ENCODE measurements at places on chromosomes 16 and 17. TPM values are rescaled to one million over a fixed set of nuclear protein-coding genes. Genes with fewer than 3 reads are reported as not detected.

Gene UMOD
- polyA plus RNA-seq, result not detected

Gene CDC6
- 26.5 TPM for polyA plus RNA-seq

Gene SLC35G6
- polyA plus RNA-seq, result not detected

Gene KCNH6
- not detected for polyA plus RNA-seq

Gene KRTAP4-1
- polyA plus RNA-seq, result not detected

Gene PHF12
- 16.1 TPM for polyA plus RNA-seq

Gene MYH11
- polyA plus RNA-seq, result not detected

Gene OSBPL7
- 2.2 TPM for polyA plus RNA-seq

- H3K27ac ChIP-seq, result no peak overlapping the region
- no peak for DNase-seq
- no peaks in the 10 kb centered on the region for H3K4me1 ChIP-seq
- H3K27me3 ChIP-seq, result no peaks in the 10 kb centered on the region
- H3K36me3 ChIP-seq, result no peaks in the 10 kb centered on the region
Measured at GRCh38 chr17:49079840-49080663, 52.5 kb upstream of the B4GALNT2 start.

- no peaks in the 10 kb centered on the region for H3K36me3 ChIP-seq
- peaks cover 20% of the 10 kb centered on the region for H3K4me1 ChIP-seq
- H3K4me3 ChIP-seq, result no peak overlapping the region
- no peaks in the 10 kb centered on the region for H3K27me3 ChIP-seq
Measured at GRCh38 chr16:55393991-55394390, 70.0 kb downstream of the IRX6 start.

DNA sequence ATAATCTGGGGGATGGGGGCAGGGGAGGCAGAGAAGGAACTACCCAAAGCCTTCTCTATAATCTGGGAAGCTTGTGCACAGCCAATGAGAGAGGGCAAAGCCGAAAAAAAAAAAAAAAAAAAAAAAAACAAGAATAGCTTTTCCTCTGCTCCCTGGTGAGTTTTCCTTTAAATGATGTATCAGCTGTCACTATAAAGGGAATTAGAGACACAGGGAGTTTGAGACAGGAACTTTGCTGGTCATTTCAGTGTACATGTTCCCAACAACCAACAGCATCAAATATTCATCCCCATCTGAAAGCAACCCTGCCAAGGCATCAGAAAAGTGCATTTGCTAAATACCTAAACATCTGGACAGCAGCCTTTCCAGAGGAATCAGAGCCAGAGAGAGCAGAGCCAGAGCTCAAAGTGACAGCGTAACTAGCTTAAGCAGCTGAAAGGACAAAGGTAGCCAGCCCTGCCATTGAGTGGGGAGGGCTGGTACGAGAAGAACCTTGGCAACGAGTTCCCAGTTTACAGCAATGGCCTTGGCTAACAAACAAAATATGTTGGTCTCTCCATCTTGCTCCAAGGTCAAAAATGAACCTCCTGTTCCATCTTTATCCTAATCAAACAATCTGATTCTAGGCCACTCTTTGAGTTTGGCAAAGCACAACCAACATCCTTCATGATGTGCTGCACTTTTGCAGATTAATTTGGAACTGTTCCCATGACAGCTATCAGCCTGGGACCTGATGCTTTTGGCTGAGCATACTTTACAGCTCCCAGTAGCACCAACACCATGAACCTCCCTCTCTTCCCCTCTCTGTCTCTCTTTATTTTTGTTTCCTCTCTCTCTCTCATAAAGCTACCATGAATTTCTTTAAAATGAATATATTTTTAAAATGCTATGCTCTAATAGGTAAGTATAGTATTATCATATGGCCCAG, 143.7 kb upstream of the GNAO1 start:
- no peak overlapping the region for H3K27ac ChIP-seq
- no peaks in the 10 kb centered on the region for H3K4me1 ChIP-seq
- no peaks in the 10 kb centered on the region for H3K27me3 ChIP-seq
- DNase-seq, result no peak
- no peak overlapping the region for H3K4me3 ChIP-seq

DNA sequence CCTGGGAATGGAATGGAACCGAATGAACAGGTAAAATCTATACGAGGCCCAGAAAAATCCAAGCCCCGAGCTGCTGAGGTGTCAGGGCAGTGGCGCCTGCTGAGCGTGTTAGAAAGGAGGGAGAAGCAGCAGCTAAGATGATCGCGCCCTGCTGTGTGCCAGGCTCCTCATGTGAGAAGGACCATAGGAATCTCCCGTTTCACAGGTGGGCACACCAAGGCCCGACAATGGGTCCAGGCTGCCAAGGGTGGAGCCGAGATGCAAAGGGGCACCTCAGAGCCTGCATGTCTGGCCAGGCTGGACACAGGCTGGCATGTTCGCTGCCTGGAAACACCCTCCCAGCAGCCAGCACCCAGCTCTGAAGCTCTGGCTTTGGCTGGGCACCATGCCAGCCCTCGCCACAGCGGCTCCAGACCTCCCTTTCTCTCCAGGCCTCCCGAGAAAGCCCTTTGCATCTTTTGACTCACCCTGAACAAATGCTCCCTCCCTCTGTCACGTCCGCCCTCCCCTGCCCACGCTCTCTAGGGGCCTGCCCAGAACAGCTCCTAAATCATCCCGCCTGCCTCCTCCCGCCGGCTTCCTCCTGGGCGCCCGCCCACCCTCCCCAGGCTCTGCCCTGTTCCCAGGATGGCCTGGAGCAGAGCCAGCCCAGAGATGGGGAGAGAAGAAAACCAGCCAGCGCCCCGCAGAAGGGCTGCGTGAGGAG, 217.8 kb upstream of the GSE1 start:
- H3K27ac ChIP-seq, result peak overlapping the region; percentile 82
- peak; percentile 93 for DNase-seq
- H3K27me3 ChIP-seq, result no peaks in the 10 kb centered on the region
- H3K4me1 ChIP-seq, result peaks cover 45% of the 10 kb centered on the region

GRCh38 chr17:68613739-68614298, 12.7 kb upstream of the FAM20A start:
- H3K4me1 ChIP-seq, result no peaks in the 10 kb centered on the region
- no peak overlapping the region for H3K4me3 ChIP-seq
- H3K27me3 ChIP-seq, result no peaks in the 10 kb centered on the region
- no peaks in the 10 kb centered on the region for H3K36me3 ChIP-seq

DNA sequence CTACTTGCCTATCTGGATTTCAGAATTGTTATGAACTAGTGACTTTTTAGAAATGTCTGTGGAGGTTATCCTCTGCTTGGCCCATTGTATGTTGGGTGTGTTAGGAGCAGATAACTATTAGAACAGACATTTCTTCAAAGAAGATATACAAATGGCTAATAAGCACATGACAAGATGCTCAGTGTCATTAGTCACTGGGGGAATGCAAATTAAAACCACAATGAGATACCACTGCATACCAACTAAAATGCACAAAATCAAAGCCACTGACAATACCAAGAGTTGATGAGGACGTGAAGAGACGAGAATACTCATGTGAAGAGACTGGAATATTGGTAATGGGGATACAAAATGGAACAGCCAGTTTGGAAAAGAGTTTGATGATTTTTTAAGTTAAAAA, 39.2 kb downstream of the CEP112 start:
- H3K4me3 ChIP-seq, result no peak overlapping the region
- no peaks in the 10 kb centered on the region for H3K27me3 ChIP-seq
- H3K27ac ChIP-seq, result no peak overlapping the region
- no peaks in the 10 kb centered on the region for H3K4me1 ChIP-seq
- no peaks in the 10 kb centered on the region for H3K36me3 ChIP-seq
- DNase-seq, result no peak

DNA sequence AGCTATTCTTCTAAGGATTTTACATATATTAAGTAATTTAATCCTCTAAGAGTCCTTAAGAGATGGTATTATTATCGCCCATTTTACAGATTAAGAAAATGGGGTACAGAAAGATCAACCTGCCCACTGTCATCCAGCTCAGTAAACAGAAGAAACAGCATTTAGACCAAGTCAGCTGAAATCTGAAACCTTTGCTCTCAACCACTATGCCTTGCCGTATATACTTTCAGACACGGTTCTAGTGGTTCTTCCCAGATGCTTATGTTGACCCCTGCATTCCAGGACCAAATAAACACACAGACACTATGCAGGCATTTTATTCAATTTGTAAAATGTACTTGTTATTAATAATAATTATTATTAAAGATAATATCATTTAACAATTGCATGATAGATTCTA, 854.8 kb downstream of the KCNJ2 start:
- H3K4me1 ChIP-seq, result no peaks in the 10 kb centered on the region
- no peak for DNase-seq
- H3K27me3 ChIP-seq, result no peaks in the 10 kb centered on the region
- no peak overlapping the region for H3K4me3 ChIP-seq
- H3K27ac ChIP-seq, result no peak overlapping the region
- H3K36me3 ChIP-seq, result no peaks in the 10 kb centered on the region

DNA sequence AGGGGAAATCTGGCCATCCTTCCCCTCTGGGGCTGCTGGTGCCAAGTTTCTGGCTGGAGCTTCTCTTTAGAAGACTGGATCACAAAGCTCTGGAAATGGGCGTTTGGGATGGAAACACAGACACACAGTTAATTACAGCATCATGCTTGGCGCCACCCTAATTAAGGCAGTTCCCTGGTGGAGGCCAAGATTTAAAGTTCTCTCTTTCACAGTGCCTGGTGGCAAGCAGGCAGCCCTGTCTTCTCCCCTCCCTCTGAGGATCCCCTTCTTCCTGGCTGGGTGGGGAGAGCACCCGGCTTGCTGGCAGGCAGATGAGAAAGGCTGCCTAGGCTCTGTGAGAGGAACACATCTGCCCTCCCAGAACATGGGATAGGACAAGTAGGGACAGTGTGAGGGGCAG, 59.0 kb upstream of the NKD1 start:
- no peak for DNase-seq
- no peaks in the 10 kb centered on the region for H3K36me3 ChIP-seq
- H3K4me3 ChIP-seq, result no peak overlapping the region
- peaks cover 3% of the 10 kb centered on the region for H3K27me3 ChIP-seq

- no peak overlapping the region for H3K4me3 ChIP-seq
- no peak overlapping the region for H3K27ac ChIP-seq
- no peak for DNase-seq
- H3K36me3 ChIP-seq, result no peaks in the 10 kb centered on the region
Measured at GRCh38 chr17:43791589-43791988, 11.4 kb downstream of the CFAP97D1 start.

DNA sequence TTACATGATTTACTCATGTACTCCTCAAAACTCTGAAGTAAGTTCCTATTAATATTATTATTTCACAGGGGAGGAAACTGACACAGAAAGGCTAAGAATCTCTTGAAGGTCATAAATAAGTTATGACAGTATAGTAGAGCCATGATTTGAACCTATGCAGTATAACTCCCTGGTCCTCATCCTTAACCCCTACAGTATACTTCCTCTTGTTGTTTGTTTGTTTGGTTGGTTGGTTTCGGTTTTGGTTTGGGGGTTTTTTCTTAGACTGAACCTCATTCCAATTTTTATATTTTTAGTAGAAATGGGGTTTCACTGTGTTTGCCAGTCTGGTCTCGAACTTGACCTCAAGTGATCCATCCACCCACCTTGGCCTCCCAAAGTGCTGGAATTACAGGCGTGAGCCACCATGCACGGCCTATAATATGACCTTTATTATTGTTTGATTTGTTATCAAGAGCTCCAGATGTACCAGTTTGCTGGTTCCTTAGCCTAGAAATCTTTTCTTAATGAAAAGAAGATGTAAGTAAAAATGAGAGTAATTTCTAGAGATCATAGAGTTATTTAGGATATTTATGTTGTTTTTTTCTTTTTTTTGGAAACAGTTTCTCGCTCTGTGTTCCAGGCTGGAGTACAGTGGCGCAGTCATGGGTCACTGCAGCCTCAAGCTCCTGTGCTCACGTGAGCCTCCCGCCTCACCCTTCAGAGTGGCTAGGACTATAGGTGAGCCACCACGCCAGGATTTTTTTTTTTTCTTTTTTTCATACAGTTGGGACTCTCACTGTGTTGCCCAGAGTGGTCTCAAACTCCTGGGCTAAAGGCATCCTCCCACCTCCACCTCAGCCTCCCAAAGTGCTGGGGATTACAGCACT, 4.8 kb downstream of the PRR11 start:
- no peak for DNase-seq
- no peak overlapping the region for H3K4me3 ChIP-seq
- peak overlapping the region; percentile 17 for H3K27ac ChIP-seq

DNA sequence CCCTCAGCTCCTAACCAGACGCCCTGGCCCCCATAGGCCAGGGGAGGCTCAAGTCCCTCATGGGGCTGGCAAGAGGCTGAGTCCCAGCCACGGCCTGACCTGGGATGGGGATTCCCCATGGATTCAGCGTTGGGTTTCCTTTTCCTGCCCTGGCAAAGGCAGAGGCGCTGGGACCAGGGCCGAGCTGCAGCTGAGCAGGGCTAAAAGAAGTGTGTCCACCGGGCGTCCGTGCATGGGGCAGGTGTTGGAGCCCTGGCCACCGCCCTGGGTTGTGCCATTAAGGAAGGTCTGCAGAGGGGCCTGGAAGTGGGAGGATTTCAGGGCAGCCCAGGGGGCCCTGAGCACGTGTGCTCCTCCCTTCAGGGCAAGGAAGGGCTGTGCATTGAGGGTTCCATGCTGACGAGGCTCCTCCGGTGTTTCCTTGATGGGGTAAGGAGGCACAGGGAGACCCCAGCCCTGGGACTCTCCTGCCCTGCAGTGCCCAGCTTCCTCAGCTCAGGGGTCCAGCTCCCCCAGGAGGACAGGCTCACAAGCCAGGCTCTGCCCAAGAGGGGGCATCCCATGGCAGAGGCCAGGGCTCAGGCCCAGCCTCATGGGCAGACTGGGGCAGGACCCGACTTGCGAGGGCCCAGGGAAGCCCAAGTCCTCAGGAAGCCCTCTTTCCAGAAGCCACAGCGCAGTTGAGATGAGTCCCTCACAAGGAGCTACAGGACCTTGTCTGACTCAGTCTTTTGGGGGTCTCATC, 10.1 kb downstream of the TBC1D26 start:
- no peak overlapping the region for H3K4me3 ChIP-seq
- no peaks in the 10 kb centered on the region for H3K4me1 ChIP-seq
- no peak overlapping the region for H3K27ac ChIP-seq
- no peaks in the 10 kb centered on the region for H3K36me3 ChIP-seq
- DNase-seq, result no peak
- peaks cover 3% of the 10 kb centered on the region for H3K27me3 ChIP-seq

GRCh38 chr16:59330019-59330670, 596.0 kb upstream of the GOT2 start:
- H3K4me3 ChIP-seq, result no peak overlapping the region
- no peaks in the 10 kb centered on the region for H3K4me1 ChIP-seq
- H3K27me3 ChIP-seq, result no peaks in the 10 kb centered on the region
- no peaks in the 10 kb centered on the region for H3K36me3 ChIP-seq
- DNase-seq, result no peak
- H3K27ac ChIP-seq, result no peak overlapping the region

- H3K27ac ChIP-seq, result no peak overlapping the region
- H3K4me3 ChIP-seq, result no peak overlapping the region
- no peaks in the 10 kb centered on the region for H3K27me3 ChIP-seq
- H3K4me1 ChIP-seq, result peaks cover 19% of the 10 kb centered on the region
- peaks cover 18% of the 10 kb centered on the region for H3K36me3 ChIP-seq
Measured at GRCh38 chr16:68259007-68259825, 5.1 kb upstream of the SLC7A6 start.

All from keratinocyte (primary cell).